ENCODE measurements at places on chromosomes 1 and 21. TPM values are rescaled to one million over a fixed set of nuclear protein-coding genes. Genes with fewer than 3 reads are reported as not detected.

SPAG17 gene
- total RNA-seq = 0.05 TPM

C1orf52 gene
- total RNA-seq = 29.8 TPM

PDC gene
- total RNA-seq = not detected

CAMSAP2 gene
- 42.7 TPM for total RNA-seq

CYYR1 gene
- total RNA-seq = 0.30 TPM

GBP6 gene
- not detected for total RNA-seq
